ENCODE measurements at places on chromosomes 1 and 21.

- no peak for DNase-seq
These were observed 50.8 kb upstream of the ACTRT2 start for GRCh38 chr1:2970311-2971071.

DNA sequence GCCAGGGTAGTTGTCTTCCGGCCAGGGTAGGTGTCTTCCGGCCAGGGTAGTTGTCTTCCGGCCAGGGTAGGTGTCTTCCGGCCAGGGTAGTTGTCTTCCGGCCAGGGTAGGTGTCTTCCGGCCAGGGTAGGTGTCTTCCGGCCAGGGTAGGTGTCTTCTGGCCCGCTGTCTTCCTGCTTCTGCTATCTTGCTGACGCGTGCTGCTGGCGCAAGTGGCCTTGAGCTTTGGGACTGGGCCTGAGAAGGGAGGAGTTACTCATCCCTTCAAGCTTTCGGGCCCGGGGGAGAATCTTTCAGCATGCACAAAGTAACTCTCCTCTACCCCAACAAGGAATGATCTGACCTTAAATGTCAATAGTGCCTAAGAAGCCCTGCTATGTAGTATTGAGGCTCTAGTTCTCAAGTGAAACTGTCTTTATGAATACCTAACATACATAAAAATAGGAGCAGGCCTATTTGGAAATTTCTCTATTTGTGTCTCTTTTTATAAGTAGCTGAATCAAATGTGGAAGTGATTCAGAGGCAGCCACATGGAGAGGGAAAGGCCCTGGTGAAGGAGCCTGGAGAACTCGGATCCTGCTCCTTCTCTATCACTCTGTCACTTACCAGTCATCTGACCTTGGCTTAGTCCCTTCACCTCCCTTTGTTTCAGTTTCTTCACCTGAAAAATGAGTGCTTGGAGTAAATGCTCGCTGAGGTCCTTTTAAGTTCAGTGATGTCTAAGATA is 65.6 kb downstream of the RGL1 start:
- no peak for DNase-seq

- no peak for DNase-seq
These were observed 485.9 kb downstream of the USP25 start for GRCh38 chr21:16215663-16216183.

DNA sequence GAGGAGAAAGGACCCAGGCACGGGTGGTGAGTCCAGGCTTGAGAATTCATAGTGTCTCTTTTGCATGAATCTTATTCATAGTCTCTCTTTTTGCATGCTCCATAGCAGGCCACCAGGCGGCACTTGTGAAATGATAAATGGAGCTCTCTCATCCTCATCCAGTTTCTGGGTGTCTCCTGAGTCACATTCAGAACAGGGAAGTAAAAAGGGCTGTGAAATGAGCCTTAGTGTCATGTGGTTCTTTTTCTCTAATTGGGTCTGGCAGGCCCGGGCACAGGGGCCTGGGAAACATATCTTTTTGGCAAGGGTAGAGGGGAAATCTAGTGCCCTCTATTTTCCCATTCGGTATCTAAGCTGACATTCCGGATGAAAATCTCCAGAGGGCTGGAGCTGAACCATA is 19.1 kb upstream of the NCF2 start:
- DNase-seq: peak; percentile 49

- peak; percentile 25 for DNase-seq
These were observed 57.2 kb downstream of the SLC9C2 start for GRCh38 chr1:173545688-173546087.

DNA sequence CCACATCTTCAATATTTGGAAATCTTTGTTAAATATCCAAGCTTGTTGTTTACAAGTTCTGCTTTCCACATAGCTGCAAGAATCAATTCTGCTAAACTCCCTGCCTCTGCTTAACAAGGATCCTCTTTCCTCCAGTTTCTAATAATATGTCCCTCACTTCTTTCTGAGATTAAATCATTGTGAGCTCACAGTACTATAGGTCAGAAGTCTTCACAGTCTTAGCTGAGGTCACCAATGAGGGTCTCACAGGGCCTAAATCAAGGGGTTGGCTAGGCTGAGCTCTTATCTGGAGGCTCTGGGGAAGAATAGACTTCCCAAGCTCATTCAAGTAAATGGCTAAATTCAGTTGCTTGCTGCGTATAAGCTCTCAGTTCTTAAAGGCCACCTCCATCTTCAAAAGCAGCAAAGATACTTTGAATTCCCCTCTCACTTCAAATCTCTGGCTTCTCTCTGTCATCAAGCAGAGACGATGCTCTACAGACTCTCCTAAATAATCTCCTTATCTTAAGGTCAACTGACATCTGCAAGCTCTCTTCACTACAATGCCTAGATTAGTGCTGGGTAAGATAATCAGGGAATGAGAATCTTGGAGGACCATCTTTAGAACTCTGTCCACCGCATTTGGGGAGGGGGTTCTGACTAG is 175.3 kb downstream of the PLPPR4 start:
- DNase-seq: no peak

GRCh38 chr1:226679262-226679661 is 59.8 kb downstream of the ITPKB start:
- DNase-seq: peak; percentile 33

Data from hematopoietic multipotent progenitor cell treated with erythropoietin and hydrocortisone succinate and interleukin-3 and kit ligand, for 8 days (in vitro differentiated cells).